Activated CD4-positive, alpha-beta T cell treated with anti-CD3 and anti-CD28 coated beads, Interleukin-2, amount 10 ng/mL, durations not matched to agents 24 days and 14 days (primary cell): ENCODE measurements at places on chromosomes 4 and X. TPM values are rescaled to one million over a fixed set of nuclear protein-coding genes. Genes with fewer than 3 reads are reported as not detected.
A peak's percentile ranks its signal among the peaks of the same experiment; 100 is the strongest.

DNA sequence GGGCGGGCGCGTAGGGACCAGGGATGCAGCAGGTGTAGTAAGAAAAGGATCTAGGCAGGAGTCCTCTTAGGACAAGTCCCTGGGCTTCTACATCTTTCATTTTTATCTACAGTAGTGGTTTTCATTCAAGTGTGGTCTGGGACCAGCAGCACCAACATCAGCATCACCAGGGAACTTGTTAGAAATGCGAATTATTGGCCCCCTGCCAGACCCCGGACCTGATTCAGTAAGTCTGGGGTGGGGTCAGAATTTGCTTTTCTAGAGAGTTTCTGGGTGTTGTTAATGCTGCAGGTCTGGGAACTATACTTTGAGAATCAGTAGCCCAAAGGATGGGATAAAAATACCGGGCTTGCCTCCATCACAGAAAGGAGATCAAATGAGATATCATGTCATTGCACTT, 1.3 kb upstream of the PCYT1B start:
- no peak overlapping the region for H3K4me3 ChIP-seq
- H3K27ac ChIP-seq, result no peak overlapping the region
- no peak for DNase-seq
- H3K36me3 ChIP-seq, result no peaks in the 10 kb centered on the region
- peaks cover 13% of the 10 kb centered on the region for H3K4me1 ChIP-seq

ADAMTS3 gene
- total RNA-seq, result not detected in 2 replicates

DNA sequence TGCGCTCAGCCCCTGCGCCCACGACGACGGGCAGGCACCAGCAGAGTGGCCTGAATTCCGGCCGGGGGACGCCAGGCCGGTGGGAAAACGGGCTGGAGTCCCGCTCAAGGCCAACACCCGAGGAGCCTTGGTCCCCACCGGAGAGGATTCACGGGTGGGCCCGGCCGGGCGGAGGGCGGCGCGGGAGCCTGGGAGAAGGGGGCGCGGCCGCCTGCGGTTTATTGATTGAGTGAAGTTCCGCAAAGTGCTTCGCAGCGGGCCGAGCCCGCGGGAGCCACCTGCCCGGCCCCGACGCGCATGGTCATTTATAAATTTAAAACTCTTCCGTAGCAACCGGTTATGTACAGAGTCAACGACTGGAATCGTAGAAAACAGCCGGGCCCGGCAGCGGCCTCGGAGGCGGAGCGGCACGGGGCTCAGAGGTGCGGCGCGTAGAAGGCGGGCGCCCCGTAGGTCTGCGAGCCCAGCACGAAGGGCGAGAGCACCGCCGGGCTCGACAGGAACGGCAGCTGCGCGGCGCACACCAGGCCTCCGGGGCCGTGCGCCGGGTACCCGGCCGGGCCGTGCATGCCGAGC, 3.6 kb downstream of the NKX1-1 start:
- DNase-seq, result peak; percentile 53
- H3K27me3 ChIP-seq, result peaks cover 20% of the 10 kb centered on the region
- peaks cover 6% of the 10 kb centered on the region for H3K36me3 ChIP-seq
- no peak overlapping the region for H3K27ac ChIP-seq

- H3K36me3 ChIP-seq, result no peaks in the 10 kb centered on the region
- H3K4me1 ChIP-seq, result peaks cover 4% of the 10 kb centered on the region
- no peak for DNase-seq
Observed at GRCh38 chr4:108889696-108890483, 127.0 kb upstream of the ETNPPL start.

C4orf51 gene
- not detected in 2 replicates for total RNA-seq

- DNase-seq, result no peak
- H3K27ac ChIP-seq, result no peak overlapping the region
- H3K4me3 ChIP-seq, result no peak overlapping the region
Observed at GRCh38 chr4:137510557-137511265, 21.6 kb downstream of the PCDH18 start.
